Activated CD8-positive, alpha-beta T cell treated with anti-CD3 and anti-CD28 coated beads, Interleukin-2, amount 10 ng/mL, durations not matched to agents 7 days and 5 days (primary cell): ENCODE measurements at places on chromosomes 5 and 9. TPM values are rescaled to one million over a fixed set of nuclear protein-coding genes. Genes with fewer than 3 reads are reported as not detected.

OTP gene
- total RNA-seq: not detected

- H3K4me1 ChIP-seq: no peaks in the 10 kb centered on the region
- H3K4me3 ChIP-seq: no peak overlapping the region
- DNase-seq: no peak
Measured at GRCh38 chr5:29077451-29077850, 2039.1 kb upstream of the CDH9 start.

HAUS6 gene
- 30.8 TPM for total RNA-seq

GRCh38 chr5:143801252-143801939, 10.6 kb upstream of the HMHB1 start:
- no peak overlapping the region for H3K4me3 ChIP-seq
- no peak for DNase-seq
- H3K4me1 ChIP-seq: no peaks in the 10 kb centered on the region
- H3K27me3 ChIP-seq: peaks cover 12% of the 10 kb centered on the region

GRCh38 chr5:53814819-53815218, 254.4 kb downstream of the NDUFS4 start:
- H3K4me3 ChIP-seq: no peak overlapping the region
- no peak overlapping the region for H3K27ac ChIP-seq
- H3K27me3 ChIP-seq: peaks cover 9% of the 10 kb centered on the region
- no peaks in the 10 kb centered on the region for H3K4me1 ChIP-seq
- no peak for DNase-seq

- H3K36me3 ChIP-seq: no peaks in the 10 kb centered on the region
- no peaks in the 10 kb centered on the region for H3K27me3 ChIP-seq
- H3K4me1 ChIP-seq: peaks cover 2% of the 10 kb centered on the region
- no peak for DNase-seq
Measured at GRCh38 chr5:97529354-97529985, 346.4 kb upstream of the RIOK2 start.

NDFIP1 gene
- 47.2 TPM for total RNA-seq

DNA sequence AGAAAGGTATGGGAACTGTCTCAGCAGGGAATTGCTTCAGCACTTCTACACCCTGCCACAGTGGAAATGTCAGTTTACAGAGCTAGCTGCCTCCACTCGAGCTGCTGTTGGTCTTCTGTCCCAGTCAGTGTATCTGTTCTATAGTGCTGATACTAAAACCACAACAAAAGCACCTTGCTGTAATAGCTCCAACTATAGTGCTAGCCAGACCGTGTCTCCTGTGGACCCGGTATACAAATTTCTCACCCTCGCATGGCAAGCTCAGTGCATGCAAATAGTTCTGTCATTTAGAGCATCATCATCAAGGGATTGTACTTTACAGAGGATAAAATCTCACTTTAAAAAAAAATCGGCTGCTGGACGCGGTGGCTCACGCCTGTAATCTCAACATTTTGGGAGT, 51.5 kb upstream of the IQGAP2 start:
- DNase-seq: no peak
- H3K27me3 ChIP-seq: no peaks in the 10 kb centered on the region
- no peak overlapping the region for H3K27ac ChIP-seq
- no peak overlapping the region for H3K4me3 ChIP-seq
- H3K36me3 ChIP-seq: no peaks in the 10 kb centered on the region
- peaks cover 5% of the 10 kb centered on the region for H3K4me1 ChIP-seq

ADRB2 gene
- total RNA-seq: 2.3 TPM

G3BP1 gene
- total RNA-seq: 193 TPM

- no peak overlapping the region for H3K27ac ChIP-seq
- H3K36me3 ChIP-seq: no peaks in the 10 kb centered on the region
- DNase-seq: no peak
- peaks cover 4% of the 10 kb centered on the region for H3K27me3 ChIP-seq
- H3K4me1 ChIP-seq: no peaks in the 10 kb centered on the region
- no peak overlapping the region for H3K4me3 ChIP-seq
Measured at GRCh38 chr5:39315995-39316394, 48.3 kb downstream of the C9 start.

ZNF618 gene
- total RNA-seq: 0.42 TPM

DNA sequence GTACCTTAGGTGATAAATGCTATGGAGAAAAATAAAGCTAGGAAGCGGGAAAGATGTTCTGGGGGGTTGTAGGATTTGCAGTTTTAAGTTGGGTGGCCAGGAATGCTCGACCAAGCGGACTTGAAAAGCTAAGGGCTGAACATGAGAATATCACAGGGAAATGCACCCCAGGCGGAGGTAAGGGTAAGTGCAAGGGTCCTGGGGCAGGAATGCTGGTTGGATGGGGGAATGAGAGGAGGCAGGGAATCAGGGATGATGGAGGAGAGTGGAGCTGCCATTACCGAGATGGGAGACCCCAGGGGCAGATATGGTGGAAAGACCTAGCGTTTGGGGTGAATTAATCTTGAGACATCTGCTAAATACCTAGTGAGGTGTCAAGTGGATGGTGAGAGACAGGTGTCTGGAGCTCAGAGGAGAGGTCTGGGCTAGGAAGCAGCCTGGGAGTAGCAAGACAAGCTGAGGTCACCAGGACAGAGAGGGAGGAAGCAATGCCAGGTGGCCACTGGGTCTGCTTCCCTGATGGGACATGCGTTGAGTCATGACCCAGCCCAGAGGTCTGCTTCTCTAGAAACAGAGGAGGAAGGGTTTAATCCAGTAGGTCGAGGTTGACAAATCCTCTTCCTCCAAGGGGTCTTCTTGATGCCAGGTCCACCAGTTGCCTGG, 77.7 kb upstream of the ASS1 start:
- H3K36me3 ChIP-seq: no peaks in the 10 kb centered on the region
- H3K27me3 ChIP-seq: no peaks in the 10 kb centered on the region
- H3K4me3 ChIP-seq: no peak overlapping the region
- no peaks in the 10 kb centered on the region for H3K4me1 ChIP-seq
- no peak for DNase-seq

- H3K4me3 ChIP-seq: no peak overlapping the region
- no peak overlapping the region for H3K27ac ChIP-seq
- H3K4me1 ChIP-seq: no peaks in the 10 kb centered on the region
- no peaks in the 10 kb centered on the region for H3K36me3 ChIP-seq
- no peak for DNase-seq
Measured at GRCh38 chr5:57448287-57448686, 34.3 kb downstream of the ACTBL2 start.

DNA sequence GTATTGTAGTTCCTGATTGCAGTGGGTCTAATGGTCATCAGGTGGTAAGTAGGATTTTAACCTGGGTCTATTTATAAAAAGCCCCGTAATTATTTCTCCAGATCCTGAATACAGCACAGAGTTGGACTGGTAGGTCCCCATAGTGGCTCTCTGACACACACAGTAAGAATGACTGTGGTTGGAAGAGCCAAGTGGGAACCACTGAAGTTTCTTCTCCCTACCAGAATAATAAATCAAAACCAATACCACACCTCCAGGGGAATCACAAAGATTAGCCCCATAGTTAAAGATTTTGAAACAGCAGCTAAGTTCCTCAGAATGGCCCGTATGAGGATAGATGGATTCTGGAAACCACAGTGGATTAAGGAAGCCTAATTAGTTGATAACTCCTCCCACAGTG, 68.4 kb upstream of the ZFR start:
- DNase-seq: no peak
- peaks cover 2% of the 10 kb centered on the region for H3K27me3 ChIP-seq
- no peak overlapping the region for H3K4me3 ChIP-seq

- DNase-seq: no peak
- peaks cover 16% of the 10 kb centered on the region for H3K4me1 ChIP-seq
- H3K4me3 ChIP-seq: no peak overlapping the region
- no peaks in the 10 kb centered on the region for H3K36me3 ChIP-seq
Measured at GRCh38 chr5:56314529-56314928, 81.4 kb upstream of the ANKRD55 start.

GRCh38 chr5:42951293-42951840, 88.8 kb downstream of the ANXA2R start:
- peak overlapping the region; percentile 96 for H3K4me3 ChIP-seq
- peak overlapping the region; percentile 100 for H3K27ac ChIP-seq
- peak; percentile 87 for DNase-seq
- peaks cover 43% of the 10 kb centered on the region for H3K4me1 ChIP-seq

MLANA gene
- total RNA-seq: not detected

ANKRD31 gene
- 0.26 TPM for total RNA-seq

DNA sequence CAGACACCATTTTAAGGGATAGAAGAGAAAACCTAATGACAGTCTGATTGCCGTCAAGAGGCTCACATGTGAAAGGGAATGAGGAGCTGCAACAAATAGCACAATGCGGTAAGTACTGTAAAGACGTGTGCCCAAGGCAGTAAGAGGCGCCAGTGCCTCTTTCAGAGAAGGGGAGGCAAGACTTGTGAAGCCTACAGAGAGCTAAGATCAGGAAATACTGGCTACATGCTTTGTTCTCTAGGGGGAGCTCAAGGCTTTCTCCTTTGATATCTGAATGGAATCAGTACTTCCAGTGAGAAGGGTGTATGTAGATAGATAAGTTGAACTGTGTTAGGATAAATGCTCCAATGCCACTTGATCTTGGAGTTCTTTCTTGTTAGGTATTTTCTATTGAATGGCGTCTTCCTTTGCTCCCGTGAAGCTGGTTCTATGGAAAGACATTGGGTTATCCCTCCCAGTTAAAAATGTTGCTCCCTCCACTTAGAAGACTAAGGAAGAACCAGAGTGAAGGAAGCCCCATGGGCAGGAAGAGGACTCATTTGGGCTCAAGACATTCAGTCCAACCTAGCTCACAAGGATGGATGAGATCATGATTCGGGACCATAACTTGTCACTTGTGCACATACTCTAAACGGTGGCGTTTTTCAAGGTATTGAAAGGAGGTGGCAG, 23.5 kb upstream of the ALDOB start:
- no peak overlapping the region for H3K27ac ChIP-seq
- H3K4me1 ChIP-seq: no peaks in the 10 kb centered on the region
- H3K36me3 ChIP-seq: no peaks in the 10 kb centered on the region
- peaks cover 11% of the 10 kb centered on the region for H3K27me3 ChIP-seq
- no peak overlapping the region for H3K4me3 ChIP-seq

GRCh38 chr9:89413963-89414638, 83.8 kb downstream of the SEMA4D start:
- peaks cover 92% of the 10 kb centered on the region for H3K36me3 ChIP-seq
- peaks cover 95% of the 10 kb centered on the region for H3K4me1 ChIP-seq
- H3K27ac ChIP-seq: peak overlapping the region; percentile 50
- H3K27me3 ChIP-seq: no peaks in the 10 kb centered on the region
- H3K4me3 ChIP-seq: no peak overlapping the region

DNA sequence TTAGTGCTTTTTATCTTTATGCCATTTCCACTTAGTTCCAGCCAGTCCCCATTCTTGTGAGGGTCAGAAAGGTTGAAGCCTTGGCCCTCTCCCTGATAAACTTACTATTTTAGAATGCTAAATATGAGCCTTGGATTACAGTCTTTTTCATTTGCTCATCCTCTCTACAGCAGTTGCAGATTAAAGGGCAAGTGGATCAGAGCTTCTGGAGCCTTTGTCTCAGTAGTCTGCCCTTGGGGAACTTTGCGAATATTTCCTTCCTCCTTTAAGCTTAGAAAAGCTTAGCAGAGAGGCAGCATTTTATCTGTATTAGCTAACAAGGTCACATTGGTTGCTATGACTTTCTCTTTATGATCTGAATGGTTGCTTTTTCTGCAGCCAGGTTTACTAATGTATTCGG, 11.5 kb downstream of the FSD1L start:
- no peak overlapping the region for H3K27ac ChIP-seq
- no peak overlapping the region for H3K4me3 ChIP-seq
- no peak for DNase-seq
- H3K36me3 ChIP-seq: peaks cover 9% of the 10 kb centered on the region
- no peaks in the 10 kb centered on the region for H3K27me3 ChIP-seq

DNA sequence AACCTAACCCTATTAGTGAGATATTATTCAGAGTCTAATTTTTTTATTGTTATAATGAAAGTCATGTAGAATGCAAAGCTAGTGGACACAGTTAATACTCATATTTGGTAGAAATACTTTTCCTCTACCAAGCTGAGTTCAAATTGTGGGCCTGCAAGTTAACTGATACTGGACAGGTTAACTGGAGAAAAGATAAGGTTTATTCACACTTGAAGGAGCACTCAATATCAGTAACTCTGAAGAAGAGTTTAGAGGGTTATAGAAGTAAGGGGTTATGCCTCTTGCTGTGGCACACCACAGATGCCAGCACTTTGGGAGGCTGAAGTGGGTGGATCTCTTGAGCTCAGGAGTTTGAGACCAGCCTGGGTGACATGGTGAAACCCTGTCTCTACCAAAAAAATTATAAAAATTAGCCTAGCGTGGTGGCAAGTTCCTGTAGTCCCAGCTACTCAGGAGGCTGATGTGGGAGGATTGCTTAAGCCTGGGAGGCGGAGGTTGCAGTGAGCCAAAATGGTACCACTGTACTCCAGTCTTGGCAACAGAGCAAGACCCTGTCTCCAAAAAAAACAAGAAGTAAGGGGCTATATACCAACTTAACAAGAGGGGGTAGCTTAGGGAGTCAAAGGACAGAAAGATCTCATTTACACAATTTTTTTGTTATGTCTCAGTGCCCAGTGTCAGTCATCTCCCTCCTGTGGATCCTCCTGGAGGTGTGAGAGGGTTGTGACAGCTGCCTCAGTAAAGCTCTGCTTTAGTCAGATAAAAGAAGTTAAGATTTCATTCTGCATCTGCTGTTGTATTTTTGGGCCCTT, 121.2 kb upstream of the GRHPR start:
- peak overlapping the region; percentile 69 for H3K4me3 ChIP-seq
- H3K4me1 ChIP-seq: peaks cover 63% of the 10 kb centered on the region
- no peak for DNase-seq
- peaks cover 39% of the 10 kb centered on the region for H3K36me3 ChIP-seq
- peak overlapping the region; percentile 91 for H3K27ac ChIP-seq
- H3K27me3 ChIP-seq: no peaks in the 10 kb centered on the region

DNA sequence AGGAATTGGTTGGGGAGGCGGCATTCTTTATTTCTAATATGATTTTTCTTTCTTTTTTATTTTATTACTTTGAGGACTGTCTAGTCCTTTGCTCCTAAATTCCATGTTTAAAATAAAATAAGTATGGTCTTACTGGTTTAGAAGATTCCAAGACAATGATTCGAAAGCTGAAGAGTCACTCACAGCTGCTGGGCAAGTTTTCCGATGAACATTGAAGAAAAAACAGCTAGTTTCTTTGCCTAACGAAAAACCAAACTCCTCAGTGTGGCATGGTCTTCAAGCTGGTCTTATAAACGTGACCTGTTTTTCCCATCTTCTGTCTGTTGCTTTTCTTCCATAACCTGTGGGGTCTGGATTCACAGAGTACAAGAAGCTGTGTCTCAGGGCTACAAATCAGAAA, 25.1 kb downstream of the ZNF474 start:
- DNase-seq: no peak
- H3K36me3 ChIP-seq: no peaks in the 10 kb centered on the region
- no peak overlapping the region for H3K27ac ChIP-seq
- H3K4me1 ChIP-seq: peaks cover 4% of the 10 kb centered on the region

GRCh38 chr9:128218172-128218517, 15.0 kb downstream of the DNM1 start:
- DNase-seq: no peak
- H3K4me3 ChIP-seq: peak overlapping the region; percentile 74
- peak overlapping the region; percentile 68 for H3K27ac ChIP-seq
- H3K36me3 ChIP-seq: no peaks in the 10 kb centered on the region
- H3K27me3 ChIP-seq: no peaks in the 10 kb centered on the region

GRCh38 chr5:36442352-36442751, 140.7 kb upstream of the RANBP3L start:
- DNase-seq: no peak
- H3K27ac ChIP-seq: peak overlapping the region; percentile 32
- peaks cover 5% of the 10 kb centered on the region for H3K27me3 ChIP-seq
- no peak overlapping the region for H3K4me3 ChIP-seq
- no peaks in the 10 kb centered on the region for H3K36me3 ChIP-seq
- H3K4me1 ChIP-seq: peaks cover 11% of the 10 kb centered on the region

GRCh38 chr9:115884846-115885245, 268.7 kb upstream of the PAPPA start:
- no peak for DNase-seq
- no peaks in the 10 kb centered on the region for H3K27me3 ChIP-seq
- H3K27ac ChIP-seq: no peak overlapping the region
- no peak overlapping the region for H3K4me3 ChIP-seq

ZBED3 gene
- total RNA-seq: 2.0 TPM

SLC6A3 gene
- not detected for total RNA-seq
